ENCODE measurements at places on chromosomes 13 and 19.

- no peak for DNase-seq
These were observed 25.4 kb upstream of the NPAS1 start for GRCh38 chr19:46994141-46994686.

GRCh38 chr19:53704011-53704410 is 72.2 kb downstream of the DPRX start:
- no peak for DNase-seq

DNA sequence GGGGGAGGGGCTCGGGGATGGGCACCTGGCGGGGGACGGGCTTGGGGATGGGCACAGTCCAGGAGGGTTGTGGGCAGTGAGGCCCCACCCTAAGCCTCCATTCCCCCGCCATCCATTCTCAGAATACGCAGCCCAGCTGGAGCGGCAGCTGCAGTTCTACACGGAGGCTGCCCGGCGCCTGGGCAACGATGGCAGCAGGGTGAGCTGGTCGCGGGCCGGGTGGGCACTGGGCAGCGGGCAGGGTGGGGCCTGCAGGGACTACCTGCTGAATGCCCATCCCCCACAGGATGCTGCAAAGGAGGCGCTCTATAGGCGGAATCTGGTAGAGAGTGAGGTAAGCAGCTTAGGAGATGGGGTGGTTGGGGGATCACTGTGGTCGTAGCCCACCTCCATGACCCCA is 8.3 kb downstream of the PODNL1 start:
- DNase-seq = no peak

- DNase-seq = no peak
These were observed 6.4 kb downstream of the ANGPTL4 start for GRCh38 chr19:8370176-8371010.

GRCh38 chr19:44572581-44572900 is 40.8 kb upstream of the IGSF23 start:
- no peak for DNase-seq

DNA sequence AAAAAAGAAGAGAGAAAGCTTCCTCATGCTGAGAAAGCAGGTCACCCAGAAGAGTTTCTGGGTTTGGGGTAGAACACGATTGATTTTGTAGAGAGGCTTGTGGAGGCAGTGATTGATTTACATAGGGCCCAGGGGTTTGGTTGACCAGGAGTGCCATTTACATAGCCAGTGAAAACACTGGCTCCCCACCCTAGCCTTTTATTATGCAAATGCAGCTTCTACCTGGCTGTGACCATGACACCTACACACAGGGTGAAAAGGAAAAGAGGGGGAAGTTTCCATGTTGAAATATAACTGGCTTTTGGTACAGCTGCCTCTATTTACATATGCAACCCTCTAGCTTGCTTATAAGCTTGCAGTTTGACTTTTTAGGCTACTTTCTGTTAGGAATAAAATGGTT is 62.0 kb downstream of the ZNF100 start:
- DNase-seq = no peak

GRCh38 chr13:30276178-30276577 is 31.2 kb downstream of the KATNAL1 start:
- no peak for DNase-seq

DNA sequence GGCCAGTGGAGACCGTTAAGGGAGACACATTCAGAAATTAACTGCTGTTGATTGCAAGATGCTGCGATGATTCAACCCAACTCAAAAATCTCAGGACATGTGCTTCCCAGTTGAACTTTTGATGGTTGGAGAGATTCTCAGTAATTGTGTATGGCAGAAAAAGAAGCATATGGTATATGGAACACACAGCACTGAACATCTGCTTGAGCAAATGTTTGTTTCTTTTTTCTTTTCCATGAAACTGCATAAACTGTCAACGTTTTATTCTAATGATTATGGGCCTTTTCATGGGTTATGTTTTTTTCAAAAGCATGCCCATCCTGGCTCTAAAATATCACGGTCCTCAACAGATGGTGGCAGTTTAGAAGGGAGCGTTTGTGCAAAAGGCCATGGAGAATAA is 40.1 kb upstream of the USP29 start:
- DNase-seq = no peak

DNA sequence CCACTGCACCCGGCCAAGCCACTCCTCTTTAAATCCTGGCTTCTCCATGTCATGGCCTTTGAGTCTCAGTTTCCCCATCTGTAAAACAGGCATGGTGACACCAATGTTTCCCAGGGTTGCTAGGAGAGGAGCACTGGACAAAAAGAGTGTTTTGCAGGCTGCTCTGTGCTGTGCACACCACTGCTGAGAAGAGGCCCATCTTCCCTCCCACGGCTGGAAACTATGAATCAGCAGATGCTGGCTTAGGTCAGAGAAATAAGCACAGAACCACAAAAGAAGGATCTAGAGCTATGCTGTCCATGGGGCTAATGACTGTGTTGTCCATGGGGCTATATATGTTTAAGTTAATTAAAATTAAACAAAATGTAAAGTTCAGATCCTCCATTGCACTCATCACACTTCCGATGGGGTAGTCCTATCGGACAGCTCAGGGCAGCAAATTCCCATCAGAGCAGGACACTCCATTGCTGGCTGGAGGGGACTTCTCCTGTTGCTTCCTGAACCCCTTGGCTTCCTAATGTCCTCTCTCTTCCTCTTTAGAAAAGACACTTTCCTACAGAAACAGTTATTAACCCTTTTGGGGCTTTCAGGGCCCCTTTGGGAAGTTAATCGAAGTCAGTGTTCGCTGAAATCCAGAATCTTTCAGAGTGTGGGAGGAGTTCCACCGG is 37.1 kb downstream of the TSHZ3 start:
- DNase-seq = peak; percentile 13

- no peak for DNase-seq
These were observed 306.3 kb downstream of the DNAJC15 start for GRCh38 chr13:43329702-43330101.

GRCh38 chr13:63044589-63045313 is 1629.1 kb upstream of the PCDH20 start:
- DNase-seq = no peak

DNA sequence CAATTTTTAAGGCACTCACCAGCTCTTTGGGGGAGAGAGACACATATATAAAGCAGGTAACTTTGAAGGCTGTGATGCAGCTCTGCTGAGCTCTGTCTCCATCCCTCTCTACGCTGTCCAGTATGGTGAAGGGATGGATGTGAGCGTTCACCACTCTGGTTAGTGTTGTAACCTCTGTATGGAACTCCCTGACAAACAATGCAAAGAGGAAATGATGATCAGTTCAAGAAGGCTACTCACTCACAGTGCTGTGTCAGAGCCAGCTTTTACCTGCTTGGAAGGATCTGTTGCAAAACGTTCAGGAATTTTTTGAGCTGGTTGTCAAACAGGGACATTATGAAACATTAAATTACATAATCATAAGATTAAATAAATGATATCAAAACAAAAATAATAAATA is 90.8 kb upstream of the SLC10A2 start:
- DNase-seq = no peak

GRCh38 chr19:33580026-33580644 is 41.6 kb upstream of the CHST8 start:
- no peak for DNase-seq
